Stimulated activated CD4-positive, alpha-beta T cell treated with anti-CD3 and anti-CD28 coated beads, Interleukin-1b, Interleukin-23, amount 100 ng/mL, for 1 hour (primary cell): ENCODE measurements at places on chromosomes 16 and 17.

- no peak for DNase-seq
These were observed 16.5 kb downstream of the PHKB start for GRCh38 chr16:47477679-47478078.

- DNase-seq, result no peak
These were observed 2.5 kb upstream of the CCL2 start for GRCh38 chr17:34252444-34253138.

- DNase-seq, result no peak
These were observed 29.8 kb downstream of the WSB1 start for GRCh38 chr17:27323538-27324215.

GRCh38 chr16:88865310-88865709 is 1.1 kb downstream of the PABPN1L start:
- DNase-seq, result no peak

- DNase-seq, result no peak
These were observed 354.6 kb upstream of the CDH11 start for GRCh38 chr16:65476448-65476955.

DNA sequence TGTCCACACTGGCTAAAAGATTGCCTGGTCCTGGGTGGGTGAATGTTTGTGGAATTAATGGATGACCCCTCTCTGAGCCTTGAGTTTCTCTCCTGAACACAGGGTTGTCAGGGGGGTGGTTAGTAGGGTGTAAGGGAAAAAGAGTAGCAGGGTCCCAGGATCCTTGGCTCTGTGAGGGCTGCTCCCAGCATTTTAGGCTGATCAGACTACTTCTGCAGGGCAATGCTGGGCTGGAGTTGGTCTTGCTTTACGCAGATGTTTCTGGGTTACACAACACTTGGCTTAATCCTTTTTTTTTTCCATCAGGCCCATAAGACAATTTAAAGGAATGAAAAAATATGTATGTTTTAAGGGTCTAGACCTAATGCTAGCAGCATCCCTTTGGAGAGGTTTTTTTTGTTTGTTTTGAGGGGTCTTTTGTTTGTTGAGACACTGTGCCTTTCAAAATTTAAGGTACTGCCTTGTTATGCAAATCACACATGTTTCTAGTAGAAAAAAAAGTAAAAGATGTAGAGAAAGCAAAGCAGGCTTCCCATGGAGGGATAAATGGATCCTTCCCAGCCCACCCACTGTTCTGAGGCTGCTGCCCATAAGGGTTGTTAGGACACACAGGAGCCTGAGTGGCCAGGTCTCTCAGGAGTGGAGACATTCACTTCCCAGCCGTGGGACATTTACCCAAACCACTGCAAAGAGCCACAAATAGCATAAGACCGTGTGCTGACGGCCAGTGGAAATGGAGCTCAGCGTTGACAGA is 225.6 kb upstream of the HSBP1 start:
- no peak for DNase-seq

DNA sequence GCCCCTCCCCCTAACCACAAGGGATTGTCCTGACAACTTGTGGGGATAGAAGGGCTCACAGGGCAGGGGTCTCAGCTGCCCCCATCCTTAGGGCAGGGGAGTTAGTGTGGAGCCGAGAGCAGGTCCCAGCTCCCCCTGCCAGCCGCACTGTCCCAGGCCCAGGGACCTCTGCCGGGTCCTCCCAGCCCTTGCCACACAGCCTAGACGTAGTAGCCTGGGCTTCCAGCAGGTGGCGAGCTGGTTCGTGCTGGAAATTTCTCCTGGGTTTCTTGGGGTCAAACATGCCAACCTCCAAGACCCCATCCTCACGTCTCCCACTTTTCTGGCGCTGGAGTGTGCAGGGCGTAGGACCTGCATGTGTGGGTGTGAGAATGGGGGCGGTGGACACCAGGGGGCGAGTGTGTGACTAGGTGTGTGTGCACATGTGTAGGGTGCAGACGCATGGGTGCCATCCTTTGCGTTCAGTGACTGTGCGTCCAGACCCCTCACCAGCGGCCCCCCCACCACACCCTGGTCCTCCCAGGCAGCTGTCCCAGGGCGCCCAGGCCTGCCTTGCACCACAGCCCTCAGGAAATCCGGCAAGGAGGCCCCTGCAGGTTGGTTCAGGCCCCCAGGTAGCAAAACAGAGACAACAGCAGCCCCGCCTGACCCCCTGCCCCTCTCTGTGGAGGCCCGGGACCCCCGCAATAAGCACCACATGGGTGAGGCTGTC is 29.5 kb downstream of the SBK1 start:
- no peak for DNase-seq

DNA sequence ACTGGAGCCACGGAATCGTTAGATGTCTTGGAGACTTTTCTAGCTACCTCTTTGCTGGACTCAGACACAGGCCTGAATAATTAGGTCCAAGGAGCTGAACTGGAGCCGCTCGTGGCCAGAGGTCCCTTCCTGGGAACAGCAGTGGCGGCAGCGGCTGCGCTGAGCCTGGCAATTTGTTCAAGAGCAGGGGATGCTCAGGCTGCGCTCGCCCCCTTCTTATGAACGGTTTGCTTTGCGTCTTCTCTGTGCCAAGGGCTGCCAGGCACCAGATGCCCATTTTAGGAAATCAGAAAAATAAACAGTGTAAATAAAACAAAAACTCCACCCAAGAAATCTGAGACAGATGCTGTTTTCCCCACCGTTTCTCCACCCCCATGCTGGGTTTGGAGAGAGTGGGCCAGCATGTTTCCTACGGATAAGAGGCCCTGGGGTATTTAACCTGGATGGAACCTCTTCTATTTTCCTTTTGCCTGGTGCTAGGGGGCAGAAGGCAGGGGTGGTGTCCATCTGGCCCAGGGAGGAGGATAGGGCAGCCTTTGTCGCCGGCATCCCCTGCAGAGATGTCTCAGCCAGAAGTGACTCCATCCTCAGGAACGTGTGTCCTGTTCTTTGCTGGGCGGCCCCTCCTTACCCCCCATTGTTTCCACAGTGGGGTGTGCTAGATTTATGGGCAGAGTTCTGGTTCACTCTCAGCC is 163.4 kb downstream of the SEC14L1 start:
- no peak for DNase-seq

DNA sequence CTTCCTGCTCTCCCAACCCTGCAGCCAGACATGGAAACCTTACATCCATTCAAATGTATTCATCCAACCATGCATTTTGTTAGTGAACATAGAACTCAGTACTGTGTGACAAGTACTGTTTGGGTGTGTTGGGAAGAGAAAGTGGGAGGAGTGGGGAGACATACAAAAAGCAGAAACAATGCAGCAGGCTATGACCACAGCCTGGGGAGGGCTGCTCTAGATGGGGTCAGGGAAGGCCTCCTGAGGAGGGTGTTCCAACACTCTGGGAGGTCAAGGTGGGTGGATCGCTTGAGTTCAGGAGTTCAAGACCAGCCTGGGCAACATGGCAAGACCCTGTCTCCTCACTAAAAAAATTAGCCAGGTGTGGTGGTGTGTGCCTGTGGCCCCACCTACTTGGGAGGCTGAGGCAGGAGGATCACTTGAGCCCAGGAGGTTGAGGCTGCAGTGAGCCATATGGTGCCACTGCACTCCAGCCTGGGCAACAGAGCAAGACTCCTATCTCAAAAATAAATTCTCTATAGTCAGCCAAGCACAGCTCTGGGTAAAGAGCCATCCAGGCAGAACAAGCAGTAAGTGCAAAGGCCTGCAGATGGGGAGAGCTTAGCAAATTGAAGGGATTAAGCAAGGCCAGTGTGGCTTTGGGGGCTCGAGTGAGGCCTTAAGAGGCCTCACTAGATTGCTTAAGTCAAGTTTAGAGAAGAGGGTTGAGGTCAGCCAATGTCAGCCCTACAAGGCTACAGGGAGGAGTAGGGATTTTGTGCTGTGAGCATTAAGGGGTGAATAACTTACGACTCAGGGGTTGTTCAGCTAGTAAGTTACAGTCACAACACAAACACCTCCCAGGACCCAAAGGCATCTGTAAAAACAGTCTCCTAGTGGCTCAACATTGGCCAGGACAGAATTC is 5.5 kb downstream of the SLC13A2 start:
- DNase-seq, result no peak

DNA sequence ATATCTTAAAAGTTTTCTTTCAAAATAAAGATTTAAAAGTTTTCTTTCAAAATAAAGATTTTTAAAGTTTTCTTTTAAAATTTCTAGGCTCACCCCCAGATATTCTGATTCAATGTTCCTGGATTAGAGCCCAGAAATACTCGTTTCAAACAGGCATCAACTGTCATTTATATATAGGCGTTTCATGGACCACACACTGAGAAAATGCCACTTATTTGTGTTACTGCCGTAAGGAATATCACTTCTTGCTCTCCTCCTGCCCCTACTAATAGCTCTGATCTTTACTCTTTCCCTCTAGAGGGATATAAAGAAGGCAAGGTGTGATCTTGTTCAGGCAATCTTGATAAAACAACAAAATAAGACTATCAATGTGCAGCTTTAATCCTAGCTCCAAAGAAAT is 1324.1 kb downstream of the CDH8 start:
- DNase-seq, result no peak

- DNase-seq, result no peak
These were observed 10.2 kb downstream of the IL4R start for GRCh38 chr16:27323781-27324561.

GRCh38 chr17:750431-751037 is 1.5 kb downstream of the GEMIN4 start:
- no peak for DNase-seq

DNA sequence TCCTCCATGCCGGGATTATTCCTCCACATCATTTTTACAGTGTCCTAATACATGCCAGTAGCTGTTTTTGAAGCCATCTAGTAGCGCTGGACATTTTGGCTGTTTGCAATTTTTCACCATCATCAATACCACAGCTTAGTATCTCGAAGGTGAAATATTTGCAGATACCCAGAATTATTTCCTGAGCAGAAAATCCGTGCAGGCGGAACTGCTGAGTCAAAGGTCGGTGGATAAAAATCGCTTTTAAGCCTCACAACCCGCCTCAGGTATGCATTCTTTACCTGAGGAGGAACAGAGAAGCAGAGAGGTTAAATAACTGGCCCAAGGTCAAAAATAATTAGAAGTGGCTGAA is 584 bp upstream of the TNRC6A start:
- no peak for DNase-seq

GRCh38 chr17:949623-950303 is 29.8 kb downstream of the NXN start:
- no peak for DNase-seq

- DNase-seq, result peak; percentile 90
These were observed at the start of gene METRN for GRCh38 chr16:714558-715476. Gene METRN, plus strand, starts transcription at chr16:715118. Its CDS starts 172 bp downstream, at chr16:715290.

- DNase-seq, result no peak
These were observed 172.7 kb upstream of the CDH8 start for GRCh38 chr16:62208934-62209333.

- no peak for DNase-seq
These were observed 37.7 kb upstream of the RHBDL3 start for GRCh38 chr17:32227910-32228309.
